ENCODE measurements at places on chromosomes 2 and 18.

- DNase-seq: no peak
Observed at GRCh38 chr2:158778243-158778642, 16.9 kb upstream of the DAPL1 start.

DNA sequence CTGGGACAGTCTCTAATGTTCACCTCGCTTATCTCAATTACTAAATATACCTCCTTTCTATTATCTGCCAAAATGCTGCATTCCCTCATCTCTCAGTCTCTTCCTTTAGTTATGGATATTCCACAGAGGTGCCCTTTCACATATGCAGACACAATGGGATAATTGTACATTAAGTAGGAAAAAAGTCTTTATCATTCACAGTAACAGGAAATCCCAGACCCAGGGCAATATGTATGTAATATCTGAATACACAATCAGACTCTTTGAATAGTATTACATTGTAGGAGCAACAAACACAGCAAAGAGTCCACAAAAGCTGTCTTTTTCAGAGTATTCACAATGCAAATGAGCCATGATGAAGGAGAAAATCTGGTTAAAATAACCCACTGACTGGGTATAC, 1399.0 kb upstream of the ZEB2 start:
- DNase-seq: no peak

- no peak for DNase-seq
Observed at GRCh38 chr2:58319481-58319880, 78.4 kb upstream of the FANCL start.

GRCh38 chr2:190972213-190972612, 41.8 kb downstream of the STAT1 start:
- no peak for DNase-seq

DNA sequence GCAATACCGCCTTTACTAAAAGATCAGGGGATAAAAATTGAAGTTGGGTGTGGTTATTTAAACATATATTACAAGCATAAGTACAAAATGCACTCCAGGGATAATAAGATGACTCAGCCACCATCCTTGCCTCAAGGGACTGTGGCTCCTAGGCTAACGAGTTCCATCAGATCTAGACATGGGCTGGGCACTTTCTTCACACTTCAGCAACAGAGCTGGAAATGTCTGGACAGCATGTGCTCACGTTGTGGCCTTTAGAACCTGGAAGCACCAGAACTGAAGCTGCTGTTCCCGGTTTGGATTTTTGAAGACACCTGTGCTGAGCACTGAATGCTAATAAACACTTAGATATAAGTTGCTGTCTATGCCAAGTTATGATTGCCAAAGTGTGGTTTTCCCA, 384.2 kb upstream of the SALL3 start:
- no peak for DNase-seq

DNA sequence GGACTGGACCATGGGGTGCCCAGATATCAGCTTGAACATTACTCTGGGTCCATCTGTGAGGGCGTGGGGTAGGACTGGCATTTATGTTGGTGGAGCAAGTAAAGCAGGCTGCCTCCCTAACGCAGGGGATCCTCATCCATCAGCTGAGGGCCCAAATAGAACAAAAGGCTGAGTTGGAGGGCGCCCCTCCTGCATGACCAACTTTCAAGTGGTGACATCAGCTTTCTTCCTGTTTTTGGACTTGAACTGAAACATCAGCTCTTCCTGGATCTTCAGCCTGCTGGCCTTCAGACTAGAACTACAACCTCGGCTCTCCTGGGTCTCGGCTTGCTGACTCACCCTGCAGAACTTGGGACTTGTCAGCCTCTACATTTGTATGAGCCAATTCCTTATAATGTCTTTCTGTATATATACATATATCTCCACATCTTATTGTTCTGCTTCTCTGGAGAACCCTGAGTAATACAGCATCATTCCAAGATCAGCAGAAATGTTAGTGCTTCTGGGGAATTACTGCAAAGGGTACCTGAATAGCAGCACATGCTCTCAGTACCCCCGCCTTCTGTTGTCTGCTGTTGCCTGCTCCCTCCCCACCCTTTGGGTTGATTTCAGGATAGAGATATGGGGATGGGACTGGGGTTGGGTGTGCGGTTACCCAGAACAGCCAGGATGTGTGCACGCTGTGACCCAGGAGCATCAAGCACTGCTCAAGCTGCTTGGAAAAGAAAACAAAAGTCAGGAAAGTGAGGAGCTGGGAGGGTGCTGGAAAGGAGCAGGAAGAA, 20.0 kb downstream of the TMEM127 start:
- DNase-seq: no peak

DNA sequence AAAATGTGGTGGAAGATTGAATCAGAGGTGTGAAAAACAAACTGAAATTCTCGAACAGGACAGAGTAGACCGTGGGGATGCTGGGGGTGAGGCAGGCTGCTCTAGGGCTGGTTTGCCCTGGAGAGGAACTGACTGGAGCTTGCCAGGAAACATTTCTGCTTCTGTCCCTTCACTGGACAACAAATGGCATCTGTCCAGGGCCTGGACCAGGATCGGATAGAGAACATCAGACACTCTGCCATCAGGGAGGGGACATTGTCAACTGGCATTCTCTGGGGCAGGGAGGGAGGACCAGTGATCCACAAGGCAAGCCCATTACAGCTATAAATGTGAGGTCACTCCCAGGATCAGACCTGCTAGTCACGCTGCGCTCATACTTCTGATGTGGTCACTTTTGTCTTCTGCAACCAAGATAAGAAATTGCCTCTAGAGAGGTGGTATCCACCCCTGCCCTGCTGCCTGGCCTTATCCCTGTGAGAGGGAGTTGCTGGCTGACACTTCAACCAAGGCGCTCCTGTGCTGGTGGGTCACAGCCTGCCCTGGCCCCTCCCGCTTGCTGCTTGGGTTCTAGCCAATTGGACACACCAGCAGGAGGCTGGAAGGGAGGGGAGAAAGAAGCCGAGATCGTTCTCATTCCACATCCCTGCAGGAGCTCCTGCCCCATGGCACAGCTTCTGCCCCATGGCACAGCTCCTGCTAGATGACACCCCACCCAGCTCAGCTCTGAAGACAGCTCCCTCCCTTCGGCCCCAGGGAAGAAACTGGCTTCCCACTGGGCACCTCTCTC, 8.7 kb downstream of the NPPC start:
- DNase-seq: no peak

DNA sequence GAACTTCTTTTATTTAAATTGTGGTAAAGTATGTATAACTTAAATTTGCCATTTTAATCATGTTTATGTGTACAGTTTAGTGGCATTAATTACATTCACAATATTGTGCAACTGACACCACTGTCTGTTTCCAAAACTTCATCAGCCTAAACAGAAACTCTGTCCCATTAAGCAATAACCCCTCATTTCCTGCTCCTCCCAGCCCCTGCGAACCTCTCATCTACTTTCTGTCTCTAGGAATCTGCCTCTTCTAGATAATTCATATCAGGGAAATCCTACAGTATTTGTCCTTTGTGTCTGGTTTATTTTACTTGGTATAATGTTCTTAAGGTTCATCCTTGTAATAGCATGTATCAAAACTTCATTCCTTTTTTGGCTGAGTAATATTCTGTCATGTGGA, 75.1 kb downstream of the BOLA3 start:
- DNase-seq: no peak

DNA sequence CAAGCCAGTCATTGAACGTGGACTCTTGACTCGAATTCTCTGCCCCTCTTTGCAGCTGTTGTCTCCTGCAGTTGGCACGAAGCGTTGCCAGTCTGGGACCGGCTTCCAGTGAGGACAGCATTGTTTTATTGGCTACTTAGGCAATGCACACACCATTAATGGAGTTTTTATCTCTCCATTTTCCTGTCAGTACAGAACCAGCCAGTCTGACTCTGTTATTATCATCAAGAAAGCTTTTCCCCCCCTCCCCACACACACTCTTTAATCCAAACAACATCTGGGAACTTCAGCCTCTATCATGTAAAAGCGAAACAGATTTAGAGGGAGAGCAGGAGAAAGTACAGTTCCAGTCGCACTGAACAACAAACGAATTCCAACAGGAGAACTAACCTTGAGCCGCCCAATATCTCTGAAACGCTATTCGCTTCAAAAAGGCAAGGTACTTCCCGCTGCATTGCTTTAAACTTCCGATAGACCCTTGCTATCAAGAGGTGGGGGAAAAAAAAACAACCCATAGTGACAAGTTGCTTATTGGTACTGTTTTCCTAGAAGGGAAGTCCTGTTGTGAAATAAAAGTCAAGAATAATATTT, 38.2 kb downstream of the ACVR1 start:
- DNase-seq: no peak

- DNase-seq: no peak
Observed at GRCh38 chr2:233944269-233944668, 27.1 kb downstream of the TRPM8 start.

DNA sequence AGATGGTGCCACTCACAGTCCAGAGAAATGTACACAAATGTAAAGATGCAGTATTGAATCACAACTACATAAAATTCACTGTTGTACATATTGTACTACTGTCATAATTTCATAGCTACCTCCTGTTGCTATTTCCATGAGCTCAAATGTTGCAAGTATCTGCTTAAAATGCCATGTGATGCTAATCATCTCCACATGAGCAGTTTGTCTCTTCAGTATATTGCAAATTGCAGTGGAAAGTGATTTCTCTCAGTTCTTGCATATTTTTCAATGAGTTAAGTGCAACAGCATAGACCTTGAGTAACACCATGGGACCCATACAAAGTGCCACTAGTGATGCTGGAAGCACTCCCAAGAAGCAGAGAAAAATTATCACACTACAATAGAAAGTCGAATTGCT, 51.9 kb downstream of the MAIP1 start:
- no peak for DNase-seq

DNA sequence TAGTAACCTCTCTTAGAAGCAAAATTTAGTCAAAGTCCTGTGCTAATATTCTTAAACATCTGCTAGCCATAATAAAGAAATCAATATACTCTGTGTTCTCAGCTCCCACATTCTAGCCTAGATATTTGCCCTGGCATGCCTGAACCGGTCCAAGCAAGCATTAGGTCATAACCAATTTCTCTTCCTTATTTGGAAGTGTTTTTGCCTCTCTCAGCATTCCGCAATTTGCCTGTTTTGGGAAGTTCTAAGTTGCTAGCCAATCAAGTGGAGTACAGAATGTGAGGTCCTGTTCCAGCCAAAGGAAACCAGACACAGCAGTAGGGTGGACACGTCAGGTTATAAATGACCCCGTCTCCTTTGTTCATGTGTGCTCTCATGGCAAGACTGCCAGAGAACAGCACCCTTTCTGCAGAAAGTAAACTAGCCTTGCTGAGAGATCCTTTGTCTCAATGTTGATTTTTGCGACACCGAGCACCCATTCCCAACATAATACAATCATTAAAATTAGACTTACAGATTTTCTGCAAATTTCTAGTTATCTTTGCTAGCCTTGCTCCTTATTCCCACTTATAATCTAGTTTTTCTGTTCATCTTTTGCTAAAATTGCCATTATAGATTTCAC, 13.0 kb upstream of the SULT1C4 start:
- no peak for DNase-seq

GRCh38 chr2:156319811-156320485, 12.6 kb downstream of the NR4A2 start:
- no peak for DNase-seq

GRCh38 chr2:191276792-191277465, 31.7 kb downstream of the MYO1B start:
- DNase-seq: no peak

GRCh38 chr2:207041279-207041678, 102.0 kb downstream of the CPO start:
- DNase-seq: no peak

- no peak for DNase-seq
Observed at GRCh38 chr2:18047896-18048657, 169.6 kb downstream of the KCNS3 start.

GRCh38 chr2:195659982-195660890, 3.2 kb downstream of the SLC39A10 start:
- DNase-seq: peak; percentile 52

DNA sequence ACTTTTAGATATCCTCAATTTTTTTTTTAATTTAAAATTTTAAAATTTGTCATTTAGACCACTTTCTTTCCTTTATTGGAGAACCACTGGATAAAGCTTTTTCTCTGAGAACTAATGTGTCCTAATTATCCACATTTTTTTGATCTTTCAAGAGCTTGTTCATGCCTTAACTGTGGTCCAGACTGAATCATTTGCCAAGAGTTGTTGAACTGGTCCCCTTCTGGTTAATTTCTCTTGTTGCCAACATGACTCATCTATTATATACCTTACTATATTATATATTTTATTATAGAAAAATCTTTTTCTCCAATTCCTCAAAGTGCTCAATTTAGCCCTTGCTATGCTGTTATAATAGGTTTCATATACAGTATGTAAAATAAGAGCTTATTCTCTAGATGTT, 53.1 kb upstream of the TMEM87B start:
- no peak for DNase-seq

DNA sequence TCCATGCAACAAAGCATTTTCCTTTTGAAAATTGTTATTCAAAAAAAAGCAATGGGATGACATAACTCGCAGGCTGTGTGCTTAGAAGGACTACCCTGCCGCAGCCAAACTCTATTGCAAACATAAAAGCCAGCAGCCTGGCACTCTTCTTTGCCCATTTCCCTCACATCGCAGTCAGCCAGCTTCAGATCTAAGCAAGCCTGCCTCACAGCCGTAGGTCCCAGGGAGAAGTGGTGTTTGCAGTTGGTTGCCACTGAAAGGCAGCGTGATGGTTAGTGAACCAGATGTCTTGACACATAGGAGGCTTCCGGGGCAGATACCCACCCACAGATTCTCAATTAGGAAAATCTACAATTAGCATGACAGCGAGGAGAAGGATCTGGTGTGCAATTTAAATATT, 655.2 kb downstream of the RNF144A start:
- DNase-seq: no peak

DNA sequence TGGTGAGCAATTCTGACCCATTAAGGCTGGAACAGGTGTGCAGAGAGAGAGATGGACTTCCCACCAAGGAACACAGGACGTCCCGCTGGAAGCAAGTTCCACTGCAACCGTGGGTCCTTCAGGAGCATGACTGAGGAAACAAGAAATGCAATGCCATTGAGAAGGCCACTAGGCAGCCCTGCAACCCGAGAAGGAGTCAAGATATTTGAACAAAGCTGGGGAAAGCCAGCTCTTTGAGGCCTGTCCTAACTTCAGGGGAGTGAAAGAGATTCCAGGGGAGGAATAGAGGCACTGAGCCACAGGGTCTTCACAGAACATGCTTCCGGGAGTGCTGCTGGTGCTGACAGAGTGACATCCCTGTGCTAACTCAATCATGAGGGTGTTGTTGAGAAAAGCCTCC, 153.8 kb upstream of the ZNF236 start:
- DNase-seq: no peak

- no peak for DNase-seq
Observed at GRCh38 chr2:210190345-210190744, 19.1 kb upstream of the KANSL1L start.

- DNase-seq: no peak
Observed at GRCh38 chr2:241161646-241162281, 11.5 kb downstream of the PPP1R7 start.

- no peak for DNase-seq
Observed at GRCh38 chr2:203707530-203707929, 1.1 kb downstream of the CD28 start.

DNA sequence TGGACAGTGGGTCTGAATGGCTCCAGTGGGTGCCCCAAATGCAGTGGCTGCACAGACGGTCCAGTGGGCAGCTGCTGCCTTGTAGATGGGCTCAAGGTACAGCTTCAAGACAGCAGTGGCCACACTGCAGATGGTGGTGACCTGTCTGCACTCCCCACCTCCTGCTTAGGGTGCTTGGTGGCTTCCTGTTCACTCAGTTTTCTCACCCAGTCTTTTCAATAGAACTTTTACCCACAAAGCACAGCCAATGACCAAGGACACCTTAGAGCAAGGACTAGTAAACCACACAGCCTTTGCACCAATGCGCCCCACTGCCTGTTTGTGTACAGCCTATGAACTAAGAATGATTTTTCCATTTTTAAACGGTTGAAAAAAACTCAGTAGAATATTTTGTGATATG, 34.9 kb downstream of the MEX3C start:
- no peak for DNase-seq

Measured in stimulated activated CD8-positive, alpha-beta memory T cell treated with anti-CD3 and anti-CD28 coated beads, Interleukin-7, amount 100 ng/mL, for 1 hour (primary cell).